ENCODE measurements at places on chromosomes 7 and 10.

GRCh38 chr7:67493366-67493765, 496.7 kb downstream of the TYW1 start:
- no peak for DNase-seq

DNA sequence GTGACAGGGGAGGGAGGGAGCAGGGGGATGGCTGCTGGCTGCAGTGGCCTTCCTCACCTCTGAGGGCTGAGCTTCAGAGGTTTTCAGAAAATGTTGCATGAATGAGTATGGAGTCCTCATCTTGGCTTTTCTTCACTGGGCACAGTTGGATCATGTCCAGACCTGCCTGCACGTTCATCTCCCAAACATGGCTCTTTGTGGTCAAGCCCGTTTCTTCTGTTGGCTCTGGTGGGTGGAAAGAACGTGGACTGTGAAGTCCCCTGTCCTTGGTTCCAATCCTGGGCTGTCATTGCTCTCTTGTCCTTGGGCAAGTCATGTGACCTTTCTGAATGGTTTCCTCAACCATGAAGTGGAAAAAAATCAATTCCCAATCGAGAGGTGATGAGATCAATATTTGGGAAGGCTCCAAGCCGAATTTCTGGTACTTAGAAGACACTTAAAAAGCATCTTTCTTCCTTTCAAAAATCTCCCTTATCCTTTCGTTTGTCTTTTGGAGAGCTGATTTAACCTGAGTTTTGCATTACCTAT, 34.5 kb downstream of the TSPAN14 start:
- no peak for DNase-seq

DNA sequence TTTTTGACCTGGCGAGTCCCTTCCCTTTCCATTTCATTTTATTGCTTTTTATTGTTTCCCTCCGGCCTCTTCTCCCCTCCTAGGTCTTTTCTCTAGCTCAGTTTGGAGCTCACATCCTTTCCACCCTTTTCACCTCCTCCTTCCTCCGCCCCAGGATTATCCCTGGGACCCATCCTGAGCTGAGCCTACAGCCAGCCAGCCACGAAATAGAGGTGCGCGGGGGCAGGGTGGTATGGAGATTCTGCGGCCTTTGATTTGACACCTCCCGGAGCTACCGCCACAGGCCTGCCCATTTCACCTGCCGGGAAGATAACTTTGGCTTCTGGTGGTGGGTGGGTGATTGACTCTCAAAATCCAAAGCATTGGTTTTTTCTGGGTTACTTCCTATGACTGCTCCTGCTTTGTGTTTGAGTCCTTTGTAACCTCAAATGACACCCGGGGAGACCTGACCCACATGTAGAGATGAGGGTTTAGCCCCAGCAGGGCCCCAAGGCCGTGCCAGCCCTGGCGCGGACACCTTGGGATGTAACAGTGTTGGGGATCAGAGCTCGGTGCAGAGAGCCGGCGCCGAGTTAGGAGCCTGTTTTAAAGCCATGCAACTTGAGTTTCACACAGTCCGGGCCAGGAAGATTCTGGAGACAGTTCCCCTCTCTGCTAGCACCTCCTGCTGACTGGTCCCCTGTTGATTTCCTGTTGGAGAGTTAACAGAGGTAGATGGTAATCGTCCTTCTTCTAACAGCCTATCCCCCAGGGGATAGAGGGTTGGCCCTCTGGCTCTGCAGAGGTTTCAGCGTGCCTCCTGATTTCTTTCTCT, 1.5 kb downstream of the DUSP5 start:
- no peak for DNase-seq

DNA sequence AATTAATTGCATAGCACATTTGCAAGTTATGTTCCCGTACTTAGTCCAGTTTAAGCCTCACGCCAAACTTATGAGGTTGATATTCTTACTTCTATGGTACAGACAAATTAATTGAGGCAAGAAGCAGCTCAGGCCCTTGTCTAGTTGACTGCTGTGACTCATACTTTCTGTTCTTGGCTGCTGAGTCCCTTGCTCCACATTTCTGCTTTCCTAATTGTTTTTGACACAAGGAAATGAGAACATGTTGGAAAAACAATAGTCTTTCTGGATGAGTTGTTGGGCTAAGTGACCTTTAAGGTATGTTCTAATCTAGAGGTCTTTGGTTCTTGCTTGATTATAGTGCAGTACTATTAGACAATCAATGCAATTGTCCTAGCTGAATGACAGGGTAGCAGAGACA, 331.8 kb downstream of the NRG3 start:
- no peak for DNase-seq

- no peak for DNase-seq
Measured at GRCh38 chr7:88278881-88279280, 27.8 kb downstream of the STEAP4 start.

DNA sequence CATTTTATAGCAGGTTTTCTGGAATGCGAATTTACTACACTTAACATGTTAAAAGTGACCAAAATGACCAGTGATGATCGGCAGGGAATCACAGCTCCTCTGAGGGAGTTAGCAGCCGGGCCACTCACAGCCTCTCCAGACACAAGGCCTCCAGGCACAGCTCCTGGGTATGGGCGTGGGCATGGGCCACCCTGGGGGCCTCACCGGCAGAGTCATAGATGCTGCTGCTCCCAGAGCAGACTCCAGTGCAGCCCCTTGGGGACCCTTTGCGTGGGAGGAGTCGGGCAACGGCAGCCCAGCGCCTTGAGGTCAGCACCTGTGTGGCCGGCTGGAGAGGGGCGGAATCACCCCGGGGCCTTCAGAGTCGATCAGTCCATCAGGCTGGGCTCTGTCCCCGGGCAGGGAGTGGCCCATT, 8.6 kb downstream of the KNDC1 start:
- no peak for DNase-seq

DNA sequence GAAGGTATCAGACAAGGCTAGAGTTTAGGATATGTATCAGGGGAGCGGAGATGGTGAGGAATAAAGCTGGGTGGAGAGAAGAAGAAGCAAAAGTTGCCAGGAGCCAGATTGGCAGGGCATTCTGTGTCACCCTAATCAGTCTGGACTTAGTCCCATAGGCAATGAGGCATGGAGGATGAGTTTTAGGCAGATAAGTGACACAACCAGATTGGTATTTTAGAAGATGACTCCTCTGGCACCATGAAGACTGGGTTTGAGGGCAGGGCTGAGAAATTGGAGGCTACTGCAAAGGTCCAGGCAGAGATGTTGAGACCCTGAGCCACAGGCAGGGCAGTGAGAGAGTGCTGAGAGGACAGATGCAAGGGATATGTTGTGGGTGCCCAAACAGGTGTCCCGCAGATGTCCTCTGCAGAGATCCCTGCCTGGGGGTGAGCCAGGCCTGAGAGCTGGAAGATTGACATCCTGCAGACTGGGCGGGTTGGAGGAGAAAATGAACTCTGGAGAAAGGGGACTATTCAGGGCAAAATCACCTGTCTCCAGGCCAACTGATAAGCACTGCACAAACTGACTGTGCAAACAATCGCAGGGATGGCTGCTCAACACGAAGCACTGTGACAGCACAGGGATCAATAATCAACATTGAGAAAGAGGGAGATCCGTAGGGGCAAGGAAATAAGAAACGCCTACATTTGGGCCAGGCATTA, 11.9 kb upstream of the HABP2 start:
- no peak for DNase-seq

- no peak for DNase-seq
Measured at GRCh38 chr7:157272351-157273207, 64.2 kb upstream of the DNAJB6 start.

GRCh38 chr10:18608596-18608995, 42.8 kb downstream of the NSUN6 start:
- no peak for DNase-seq

GRCh38 chr7:110650328-110650727, 440.6 kb upstream of the LRRN3 start:
- DNase-seq: no peak

DNA sequence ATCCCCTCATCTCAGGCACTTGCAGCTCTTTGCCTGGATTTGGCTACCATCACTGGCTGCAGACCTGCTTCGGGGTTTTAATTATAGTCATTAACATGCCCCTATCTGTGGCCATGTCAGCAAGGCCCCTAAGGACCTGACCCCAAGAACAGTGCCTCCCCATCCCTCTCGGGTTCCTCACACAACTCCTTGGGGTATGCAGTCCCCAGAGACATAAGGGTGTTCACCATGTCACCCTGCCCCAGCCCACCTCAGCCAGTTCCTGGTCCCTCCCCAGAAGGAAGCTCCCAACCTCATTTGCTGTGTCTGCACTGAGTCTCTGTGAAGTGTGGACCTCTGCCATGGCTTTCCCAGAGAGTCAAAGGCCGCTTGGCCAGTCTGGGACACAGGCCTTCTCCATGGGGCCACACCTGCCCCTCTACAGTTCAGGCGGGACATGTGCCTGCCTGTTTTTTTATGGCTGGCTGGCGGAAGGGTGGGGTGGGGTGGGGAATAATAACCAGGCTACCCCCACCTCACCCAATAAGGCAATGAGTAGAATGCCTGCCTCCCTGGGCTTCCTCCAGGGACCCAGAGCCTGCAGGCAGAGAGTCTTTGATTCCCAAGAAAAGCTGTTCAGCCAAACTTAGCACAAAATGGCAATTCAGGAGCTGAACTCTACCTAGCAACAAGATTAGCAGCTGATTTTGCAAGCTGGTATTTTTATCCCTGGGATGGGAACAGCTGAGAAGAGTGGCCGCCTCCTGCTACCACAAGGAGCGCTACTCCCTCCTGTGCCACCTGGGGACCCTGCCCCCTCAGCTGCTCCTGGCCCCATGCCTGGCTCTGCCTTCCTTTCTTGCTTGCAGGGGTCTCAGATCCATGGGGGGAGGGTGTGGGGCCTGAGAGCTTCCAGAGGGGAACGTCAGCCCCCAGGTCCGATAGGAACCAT, 23.7 kb upstream of the CAMK2B start:
- DNase-seq: no peak

DNA sequence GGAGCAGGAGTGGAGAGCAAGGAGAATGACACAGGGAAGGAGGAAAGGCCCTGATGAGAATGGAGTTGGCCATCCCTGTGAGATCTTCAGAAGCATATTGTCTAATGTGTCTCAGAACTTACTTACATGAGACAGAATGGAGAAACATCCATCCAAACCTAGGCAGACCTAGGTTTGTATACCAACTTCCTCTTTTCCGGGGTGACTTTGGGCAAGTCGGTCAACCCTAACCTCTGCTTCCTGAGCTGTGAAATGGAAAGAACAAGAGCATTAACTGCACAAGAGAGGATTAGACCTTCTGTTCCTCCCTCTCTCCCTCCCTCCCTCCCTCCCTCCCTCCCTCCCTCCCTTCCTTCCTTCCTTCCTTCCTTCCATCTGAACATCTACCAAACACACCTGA, 4.5 kb downstream of the GHRHR start:
- no peak for DNase-seq

DNA sequence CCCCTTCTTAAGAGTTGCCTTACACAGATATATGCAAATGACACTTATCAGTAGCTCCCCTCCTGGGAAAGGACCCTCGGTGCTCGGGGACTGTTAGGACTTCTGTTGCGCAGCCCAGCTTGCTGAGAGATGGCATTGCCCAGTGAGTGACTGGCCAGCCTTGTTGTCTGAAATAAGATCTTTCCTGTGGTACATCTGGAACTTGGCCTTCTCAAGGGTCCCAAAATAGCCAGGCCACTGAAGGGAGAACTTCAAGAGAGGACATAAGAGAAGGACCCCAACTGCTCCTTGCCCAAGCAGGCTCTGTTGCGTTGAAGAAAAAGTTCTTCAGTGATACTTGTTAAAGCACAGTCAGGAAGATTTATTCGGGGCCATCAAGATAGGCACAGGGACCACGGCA, 17.3 kb downstream of the BAG3 start:
- no peak for DNase-seq

- DNase-seq: no peak
Measured at GRCh38 chr10:124035928-124036558, 57.4 kb downstream of the CHST15 start.

DNA sequence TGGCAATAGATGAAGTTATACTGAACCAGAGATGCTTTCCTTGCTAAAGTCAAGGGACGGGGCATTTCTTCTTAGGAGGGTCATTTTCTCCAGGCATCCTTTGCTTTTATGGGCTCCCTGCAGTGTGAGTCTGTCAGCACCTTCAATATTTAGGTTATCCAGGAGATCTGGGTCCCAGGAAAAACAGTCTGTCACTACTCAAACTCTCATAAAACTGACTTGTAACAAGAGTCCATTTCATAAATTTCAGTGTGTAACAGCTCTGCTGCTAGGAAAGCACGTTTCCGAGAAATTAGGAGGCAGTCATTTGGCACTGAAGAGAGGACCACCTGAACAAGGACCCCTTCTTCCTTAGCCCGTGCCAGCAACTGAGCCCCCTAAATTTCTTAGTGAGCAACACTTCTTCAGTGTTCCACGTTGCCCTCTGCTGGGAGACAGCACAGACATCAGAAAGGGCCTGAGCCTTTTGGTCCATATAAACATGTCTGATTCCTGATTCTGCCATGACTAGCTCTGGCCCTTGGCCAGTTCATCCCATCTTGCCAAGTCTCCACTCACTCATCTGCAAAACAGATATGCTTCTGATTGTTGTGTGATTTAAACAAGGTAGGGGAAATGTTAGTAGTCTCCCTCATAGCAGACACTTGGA, 7.2 kb downstream of the GCC1 start:
- peak; percentile 31 for DNase-seq

GRCh38 chr7:77649716-77650349, 46.4 kb upstream of the RSBN1L start:
- no peak for DNase-seq

DNA sequence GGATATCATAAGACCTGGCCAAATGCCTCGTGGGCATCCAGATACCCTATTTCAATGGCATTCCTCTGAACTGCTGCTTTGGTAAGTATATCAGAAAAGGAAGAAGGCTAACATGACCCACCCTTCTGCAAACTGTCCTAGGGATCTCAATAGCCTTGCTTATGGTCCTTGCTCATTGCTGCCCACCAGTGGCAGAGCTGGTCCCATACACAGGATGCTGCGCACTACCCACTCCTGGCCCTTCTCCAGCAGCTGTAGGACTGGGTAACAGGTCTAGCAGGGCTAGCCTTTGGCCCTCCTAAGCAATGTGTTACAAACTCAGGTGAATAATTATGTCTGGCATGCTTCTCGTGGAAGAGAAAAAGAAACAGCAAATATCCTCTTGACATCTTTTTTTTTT, 72.5 kb downstream of the C10orf90 start:
- no peak for DNase-seq

- DNase-seq: no peak
Measured at GRCh38 chr7:19107356-19108146, 9.9 kb downstream of the TWIST1 start.

DNA sequence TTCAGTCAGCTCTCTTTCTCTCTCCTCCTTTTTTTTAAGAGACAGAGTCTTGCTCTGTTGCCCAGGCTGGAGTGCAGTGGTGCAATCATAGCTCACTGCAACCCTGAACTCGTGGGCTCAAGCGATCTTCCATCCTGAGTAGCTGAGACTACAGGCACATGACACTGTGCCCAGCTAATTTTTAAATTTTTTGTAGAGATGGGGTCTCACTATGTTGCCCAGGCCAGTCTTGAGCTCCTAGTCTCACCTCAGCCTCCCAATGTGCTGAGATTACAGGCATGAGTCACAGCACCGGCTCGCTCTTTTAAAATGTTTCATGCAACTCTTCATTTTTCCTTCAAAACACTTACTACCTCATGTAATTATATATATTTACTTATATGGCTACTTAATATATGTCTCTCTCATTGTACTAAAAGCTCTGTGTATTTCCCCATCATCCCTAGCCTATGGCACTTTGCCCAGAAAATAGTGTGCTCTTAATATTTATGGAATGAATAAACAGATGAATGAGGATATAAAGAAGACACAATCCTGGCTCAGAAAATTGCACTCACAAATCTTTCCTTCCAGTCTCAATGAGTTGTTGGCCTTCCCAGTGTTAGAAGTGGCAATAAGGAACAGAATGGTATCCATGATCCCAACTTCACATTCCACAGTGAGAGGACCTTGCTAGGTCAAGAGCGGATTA, 33.9 kb downstream of the EBLN1 start:
- no peak for DNase-seq

GRCh38 chr10:68154211-68154497, 44.9 kb downstream of the MYPN start:
- DNase-seq: peak; percentile 52

All from dorsolateral prefrontal cortex (tissue), 122 donors.